ENCODE measurements at places on chromosomes 6 and 20.

DNA sequence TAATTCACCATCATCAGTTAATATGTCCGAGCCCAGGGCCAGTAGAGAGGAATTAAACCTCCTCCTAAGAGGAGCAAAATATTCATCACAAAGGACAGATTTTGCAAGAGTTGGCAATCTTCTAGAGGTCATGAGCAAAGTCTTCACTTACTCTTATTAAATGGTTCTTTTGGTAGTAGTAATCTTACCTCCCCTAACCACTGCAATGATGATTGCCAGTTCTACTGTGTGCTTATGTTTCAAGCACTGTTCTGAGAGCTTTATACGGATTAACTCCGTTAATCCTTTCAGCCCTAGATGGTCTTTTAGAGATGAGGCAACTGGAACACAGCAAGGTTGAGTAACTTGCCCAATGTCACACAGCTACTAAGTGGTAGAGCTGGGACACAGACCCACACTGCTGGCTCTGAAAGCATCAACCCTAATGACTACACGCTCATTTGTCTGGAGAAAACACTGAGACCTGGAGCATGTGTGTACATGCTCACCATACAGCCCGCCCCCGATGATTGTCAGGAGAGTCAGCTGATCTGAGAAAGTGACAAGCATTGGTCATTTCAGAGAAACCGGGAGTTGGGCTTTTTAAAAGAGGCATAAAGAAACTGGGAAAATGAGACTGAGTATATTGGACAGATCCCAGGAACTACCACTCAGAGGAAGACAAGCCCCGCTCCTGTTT lies 276.0 kb downstream of the NRN1 start:
- no peak for DNase-seq

GRCh38 chr6:148530976-148531375 lies 188.3 kb downstream of the SASH1 start:
- DNase-seq = no peak

DNA sequence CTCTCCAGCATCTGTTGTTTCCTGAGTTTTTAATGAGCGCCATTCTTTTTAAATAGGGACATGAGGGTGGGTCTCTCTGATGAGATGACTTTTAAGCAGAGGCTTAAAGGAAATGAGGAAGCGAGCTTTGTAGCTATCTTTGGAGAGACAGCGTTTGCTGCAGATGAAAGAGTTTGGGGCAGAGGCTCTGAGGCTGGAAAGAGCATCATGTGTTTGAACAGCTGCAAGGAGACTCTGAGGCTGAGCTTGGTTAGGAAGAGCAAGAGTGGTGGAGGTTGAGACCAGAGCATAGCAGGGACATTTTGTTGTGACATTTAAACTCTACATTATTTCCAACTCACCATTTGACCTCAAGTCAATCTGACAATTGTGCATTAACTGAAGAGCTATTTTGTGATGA lies 38.3 kb upstream of the TMX4 start:
- DNase-seq = no peak

DNA sequence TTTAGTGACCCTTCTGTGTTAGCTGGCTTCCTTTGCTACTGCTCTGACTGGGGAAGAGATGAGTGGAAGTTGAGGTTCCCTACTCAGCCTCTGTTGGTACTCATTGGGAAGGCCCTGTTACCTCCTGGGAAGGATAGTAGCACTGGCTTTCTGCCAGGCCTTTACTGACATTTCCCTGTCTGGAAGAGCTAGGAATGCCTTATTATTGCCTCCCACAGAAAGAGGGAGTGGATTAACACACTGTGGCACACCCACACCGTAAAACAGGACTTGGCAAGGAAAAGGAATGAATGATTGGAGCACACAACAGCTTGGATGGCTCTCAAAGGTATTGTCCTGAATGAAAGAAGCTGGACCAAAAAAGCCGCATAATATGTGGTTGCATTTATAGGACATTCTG lies 12.2 kb downstream of the ZNF831 start:
- DNase-seq = no peak

DNA sequence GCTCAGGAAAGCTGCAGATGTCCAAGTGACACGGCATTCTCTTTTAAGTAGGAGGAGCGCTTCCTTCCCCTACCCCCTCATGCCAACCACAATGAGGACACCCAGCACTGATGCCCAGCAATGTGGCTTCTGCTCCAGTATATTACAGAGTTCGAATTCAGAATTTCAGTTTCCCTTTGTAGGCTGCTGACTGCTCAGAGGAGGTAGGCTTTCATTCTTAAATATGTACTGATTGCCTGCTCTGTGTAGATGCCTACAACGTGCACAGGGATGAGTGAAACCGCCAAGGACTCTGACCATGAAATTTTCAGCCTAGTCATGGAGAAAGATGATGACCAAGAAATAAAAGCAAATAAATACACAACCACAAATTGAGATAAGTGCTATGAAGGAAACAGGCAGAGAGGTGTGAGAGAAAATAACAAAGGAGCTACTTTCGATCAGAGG lies 50.9 kb upstream of the TNFAIP3 start:
- DNase-seq = no peak

- DNase-seq = no peak
Measured at GRCh38 chr6:33826537-33826936, 22.7 kb upstream of the MLN start.

Data from RKO (cell line).